ENCODE measurements at places on chromosomes 4 and X. TPM values are rescaled to one million over a fixed set of nuclear protein-coding genes. Genes with fewer than 3 reads are reported as not detected.

- H3K27me3 ChIP-seq = no peaks in the 10 kb centered on the region
- no peak overlapping the region for H3K27ac ChIP-seq
- H3K4me3 ChIP-seq = no peak overlapping the region
- H3K36me3 ChIP-seq = no peaks in the 10 kb centered on the region
- DNase-seq = no peak
These were observed 48.4 kb upstream of the CLNK start for GRCh38 chr4:10732914-10733415.

GRCh38 chr4:36317721-36318120 is 36.3 kb downstream of the DTHD1 start:
- no peak overlapping the region for H3K4me3 ChIP-seq
- H3K27ac ChIP-seq = no peak overlapping the region
- no peaks in the 10 kb centered on the region for H3K4me1 ChIP-seq
- no peaks in the 10 kb centered on the region for H3K36me3 ChIP-seq
- DNase-seq = no peak

DNA sequence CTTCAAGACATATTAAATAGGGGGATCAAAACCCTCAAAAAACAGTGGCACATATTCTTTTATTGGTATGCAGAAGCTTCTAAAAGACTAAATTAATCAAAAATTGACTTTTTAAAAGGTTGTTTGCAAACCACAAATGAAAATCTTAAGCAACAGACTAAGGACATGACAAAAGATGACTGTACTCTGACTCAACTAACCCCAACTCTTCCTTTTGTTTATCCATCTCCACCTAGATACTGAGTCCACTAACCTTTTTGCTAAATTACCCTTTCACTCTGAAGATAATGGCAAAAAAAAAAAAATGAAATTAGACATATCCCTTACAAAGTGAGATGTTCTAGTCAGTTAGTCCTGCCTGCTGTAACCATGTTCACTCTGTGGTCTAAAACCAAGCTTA is 91.6 kb upstream of the NLRP2B start:
- no peaks in the 10 kb centered on the region for H3K27me3 ChIP-seq
- H3K4me1 ChIP-seq = no peaks in the 10 kb centered on the region
- DNase-seq = no peak
- H3K27ac ChIP-seq = no peak overlapping the region
- H3K4me3 ChIP-seq = no peak overlapping the region

- H3K36me3 ChIP-seq = no peaks in the 10 kb centered on the region
- H3K27ac ChIP-seq = no peak overlapping the region
- no peak for DNase-seq
- no peak overlapping the region for H3K4me3 ChIP-seq
- H3K27me3 ChIP-seq = no peaks in the 10 kb centered on the region
These were observed 50.4 kb downstream of the ABLIM2 start for GRCh38 chr4:8108261-8108660.

GRCh38 chr4:180372691-180373090 is 1870.5 kb upstream of the TENM3 start:
- no peak overlapping the region for H3K4me3 ChIP-seq
- no peaks in the 10 kb centered on the region for H3K36me3 ChIP-seq
- no peaks in the 10 kb centered on the region for H3K27me3 ChIP-seq
- DNase-seq = no peak
- no peak overlapping the region for H3K27ac ChIP-seq
- no peaks in the 10 kb centered on the region for H3K4me1 ChIP-seq

DNA sequence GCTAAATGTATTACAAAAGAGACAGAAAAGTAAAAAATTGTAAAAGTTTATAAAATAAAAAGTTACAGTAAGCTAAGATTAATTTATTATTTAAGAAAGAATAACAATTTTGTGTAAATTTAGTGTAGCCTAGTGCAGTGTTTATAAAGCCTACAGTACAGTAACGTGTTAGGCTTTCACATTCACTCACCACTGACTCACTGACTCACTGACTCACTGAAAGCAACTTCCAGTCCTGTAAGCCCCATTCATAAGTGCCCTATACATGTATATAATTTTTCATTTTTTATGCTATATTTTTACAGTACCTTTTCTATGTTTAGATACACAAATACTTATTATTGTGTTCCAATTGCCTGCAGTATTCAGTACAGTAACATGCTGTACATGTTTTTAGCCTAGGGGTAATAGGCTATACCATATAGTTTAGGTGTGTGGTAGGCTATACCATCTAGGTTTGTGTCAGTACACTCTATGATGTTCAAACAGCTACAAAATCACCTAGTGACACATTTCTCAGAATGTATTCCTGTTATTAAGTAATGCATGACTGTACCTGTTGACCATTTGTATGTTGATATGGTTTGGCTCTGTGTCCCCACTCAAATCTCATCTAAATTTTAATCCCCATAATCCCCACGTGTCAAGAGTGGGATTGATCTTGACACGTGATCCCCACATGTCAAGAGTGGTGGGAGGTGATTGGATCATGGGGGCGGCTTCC is 57.9 kb downstream of the CFAP299 start:
- no peaks in the 10 kb centered on the region for H3K27me3 ChIP-seq
- DNase-seq = no peak
- H3K27ac ChIP-seq = no peak overlapping the region
- no peaks in the 10 kb centered on the region for H3K36me3 ChIP-seq

- H3K4me3 ChIP-seq = no peak overlapping the region
- no peak for DNase-seq
- H3K36me3 ChIP-seq = no peaks in the 10 kb centered on the region
- H3K27me3 ChIP-seq = no peaks in the 10 kb centered on the region
These were observed 167.5 kb downstream of the ADGRA3 start for GRCh38 chr4:22348410-22348809.

DNA sequence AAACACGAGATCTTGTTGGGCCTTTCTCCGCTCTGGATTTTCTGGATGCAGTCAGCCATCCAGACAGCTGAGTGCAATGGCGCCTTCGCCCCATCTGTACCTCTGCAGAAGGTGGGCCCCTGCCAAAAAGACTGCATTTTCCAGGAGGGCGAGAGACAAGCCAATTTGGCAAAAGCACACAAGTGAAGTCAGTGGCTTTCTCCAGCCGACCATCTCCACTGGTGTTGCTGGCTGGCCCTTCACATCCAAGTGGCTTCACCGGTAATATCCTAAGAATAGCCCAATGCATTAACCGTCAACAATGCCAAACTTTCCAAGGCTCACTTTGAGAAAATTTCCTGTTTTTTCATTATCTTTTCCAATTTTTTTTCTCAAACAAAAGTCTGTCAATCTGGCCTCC is 96.2 kb upstream of the MXRA5 start:
- no peaks in the 10 kb centered on the region for H3K27me3 ChIP-seq
- H3K27ac ChIP-seq = no peak overlapping the region
- H3K4me1 ChIP-seq = no peaks in the 10 kb centered on the region
- DNase-seq = no peak

- H3K36me3 ChIP-seq = no peaks in the 10 kb centered on the region
- peak; percentile 70 for DNase-seq
- H3K4me1 ChIP-seq = peaks cover 25% of the 10 kb centered on the region
- H3K27ac ChIP-seq = peak overlapping the region; percentile 87
- H3K4me3 ChIP-seq = peak overlapping the region; percentile 84
These were observed 944 bp downstream of the SNX25 start for GRCh38 chr4:185210102-185210981.

- no peak for DNase-seq
- no peaks in the 10 kb centered on the region for H3K36me3 ChIP-seq
- H3K27ac ChIP-seq = no peak overlapping the region
- H3K4me3 ChIP-seq = no peak overlapping the region
These were observed 43.5 kb downstream of the CLOCK start for GRCh38 chr4:55503169-55503568.

DNA sequence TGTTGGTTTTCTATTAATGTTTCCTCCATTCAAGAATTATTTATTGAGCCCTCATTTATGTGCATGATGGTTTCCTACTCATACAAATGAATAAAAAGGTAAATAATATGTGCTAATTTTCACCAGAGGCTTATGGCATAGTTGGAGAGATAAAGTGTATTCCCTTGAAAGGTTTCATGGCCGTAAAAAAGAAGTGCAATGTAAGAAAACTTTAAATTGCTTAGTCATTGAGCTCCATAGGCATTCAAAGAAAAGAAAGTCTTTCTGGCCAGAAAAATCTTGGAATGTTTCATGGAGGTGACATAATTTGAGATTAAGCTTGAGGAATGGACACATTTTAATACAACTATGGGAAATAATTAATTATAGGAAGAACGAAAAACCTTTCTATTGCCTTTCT is 8.7 kb downstream of the KLHL4 start:
- H3K27ac ChIP-seq = no peak overlapping the region
- H3K4me1 ChIP-seq = no peaks in the 10 kb centered on the region
- DNase-seq = no peak
- H3K4me3 ChIP-seq = no peak overlapping the region

DNA sequence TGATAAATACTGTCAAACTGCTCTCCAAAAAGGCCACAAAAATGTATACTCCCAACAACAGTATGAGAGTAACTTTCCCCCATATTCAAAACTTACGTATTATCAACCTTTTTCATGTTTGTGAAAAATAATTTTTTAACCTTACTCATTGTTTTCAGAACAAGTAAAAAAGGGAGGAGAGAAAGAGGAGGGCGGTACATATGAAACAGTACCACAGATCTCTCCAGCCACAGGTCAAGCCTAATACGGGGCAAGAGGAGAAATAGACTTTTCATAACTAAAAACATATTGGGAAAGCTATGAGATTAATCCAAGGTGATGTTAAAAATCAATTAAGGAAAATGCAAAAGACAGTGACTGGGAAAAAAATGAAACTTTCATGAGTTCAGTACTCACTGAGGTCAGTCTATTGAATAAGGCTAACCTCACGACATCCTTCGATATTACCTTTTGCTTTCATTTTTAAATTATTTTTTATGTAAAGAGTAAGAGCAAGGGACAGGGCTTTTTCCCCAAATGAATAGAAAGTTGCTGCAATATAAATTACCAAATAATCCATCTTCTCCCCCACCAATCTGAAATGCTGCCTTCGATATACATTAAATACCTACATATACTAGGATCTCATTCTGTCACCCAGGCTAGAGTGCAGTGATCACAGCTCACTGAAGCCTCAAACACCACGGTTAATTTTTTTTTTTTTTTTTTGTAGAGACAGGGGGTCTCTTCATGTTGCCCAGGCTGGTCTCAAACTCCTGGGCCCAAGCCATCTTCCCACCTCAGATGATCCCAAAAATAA is 25.3 kb downstream of the FBXW7 start:
- no peaks in the 10 kb centered on the region for H3K4me1 ChIP-seq
- no peak for DNase-seq
- H3K27me3 ChIP-seq = no peaks in the 10 kb centered on the region
- H3K27ac ChIP-seq = no peak overlapping the region
- no peak overlapping the region for H3K4me3 ChIP-seq
- H3K36me3 ChIP-seq = no peaks in the 10 kb centered on the region

GRCh38 chr4:7392438-7393421 is 42.0 kb downstream of the PSAPL1 start:
- H3K4me3 ChIP-seq = no peak overlapping the region
- no peak overlapping the region for H3K27ac ChIP-seq
- H3K4me1 ChIP-seq = no peaks in the 10 kb centered on the region
- no peaks in the 10 kb centered on the region for H3K36me3 ChIP-seq
- peak; percentile 68 for DNase-seq
- H3K27me3 ChIP-seq = no peaks in the 10 kb centered on the region

DNA sequence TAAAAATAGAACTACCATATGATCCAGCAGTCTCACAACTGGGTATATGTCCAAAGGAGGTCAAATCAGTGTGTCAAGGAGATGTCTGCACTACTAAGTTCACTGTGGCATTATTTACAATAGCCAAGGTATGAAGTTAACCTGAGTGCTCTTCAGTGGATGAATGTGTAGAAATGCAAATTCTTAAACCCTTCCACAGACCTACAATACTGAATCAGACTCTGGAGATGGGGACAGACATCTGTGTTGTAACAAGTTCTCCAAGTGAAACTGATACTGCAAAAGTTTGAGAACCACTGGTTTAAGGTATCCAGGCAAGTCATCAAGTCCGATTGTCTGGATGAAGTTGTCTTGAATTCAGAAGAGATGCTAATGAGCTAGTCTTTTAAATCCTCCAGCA is 38.5 kb downstream of the SMAD1 start:
- H3K27ac ChIP-seq = no peak overlapping the region
- H3K4me1 ChIP-seq = no peaks in the 10 kb centered on the region
- no peaks in the 10 kb centered on the region for H3K36me3 ChIP-seq
- DNase-seq = no peak
- no peaks in the 10 kb centered on the region for H3K27me3 ChIP-seq

- no peaks in the 10 kb centered on the region for H3K36me3 ChIP-seq
- no peaks in the 10 kb centered on the region for H3K27me3 ChIP-seq
- H3K27ac ChIP-seq = no peak overlapping the region
- no peaks in the 10 kb centered on the region for H3K4me1 ChIP-seq
- no peak overlapping the region for H3K4me3 ChIP-seq
These were observed 86.4 kb downstream of the ANKRD17 start for GRCh38 chr4:73172161-73172560.

- no peaks in the 10 kb centered on the region for H3K4me1 ChIP-seq
- H3K36me3 ChIP-seq = no peaks in the 10 kb centered on the region
- no peak overlapping the region for H3K4me3 ChIP-seq
- H3K27me3 ChIP-seq = no peaks in the 10 kb centered on the region
- H3K27ac ChIP-seq = no peak overlapping the region
These were observed 586.6 kb downstream of the C4orf33 start for GRCh38 chr4:129682586-129682985.

DNA sequence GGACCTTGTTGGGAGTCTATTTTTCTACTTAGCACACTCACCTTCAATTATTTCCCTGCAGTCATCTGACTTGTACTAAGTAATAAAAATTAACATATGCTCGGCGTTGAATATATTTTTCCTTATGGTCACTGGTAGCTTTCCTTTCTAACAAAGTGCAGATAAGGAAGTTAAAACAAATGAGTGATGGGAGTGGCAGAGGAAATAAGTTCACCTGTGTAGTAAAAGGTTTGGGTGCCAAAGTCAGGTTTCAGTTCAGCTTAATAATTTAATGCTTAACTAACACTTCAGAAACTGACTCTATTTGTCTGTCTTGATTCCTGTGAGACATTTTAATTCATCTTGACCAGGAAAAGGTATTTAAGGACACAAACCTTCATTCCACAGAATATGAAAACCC is 184.4 kb downstream of the PCDH7 start:
- DNase-seq = no peak
- H3K4me1 ChIP-seq = no peaks in the 10 kb centered on the region
- no peak overlapping the region for H3K4me3 ChIP-seq
- no peaks in the 10 kb centered on the region for H3K27me3 ChIP-seq

- no peak overlapping the region for H3K27ac ChIP-seq
- no peak for DNase-seq
- H3K4me3 ChIP-seq = no peak overlapping the region
- no peaks in the 10 kb centered on the region for H3K36me3 ChIP-seq
These were observed 155.4 kb downstream of the GPM6A start for GRCh38 chr4:175656649-175657048.

GRCh38 chr4:173763389-173763788 is 233.4 kb upstream of the HAND2 start:
- H3K27ac ChIP-seq = no peak overlapping the region
- DNase-seq = no peak
- no peaks in the 10 kb centered on the region for H3K36me3 ChIP-seq
- H3K27me3 ChIP-seq = no peaks in the 10 kb centered on the region

ATP7A gene
- total RNA-seq = 8.1 TPM

ZAR1 gene
- total RNA-seq = 2.8 TPM

TNMD gene
- not detected for total RNA-seq

KLHL4 gene
- 26.1 TPM for total RNA-seq

RGN gene
- total RNA-seq = 10.6 TPM

RAB41 gene
- 3.7 TPM for total RNA-seq

GPR82 gene
- 0.31 TPM for total RNA-seq

PORCN gene
- total RNA-seq = 58.7 TPM

NHSL2 gene
- 32.5 TPM for total RNA-seq
